Transverse colon (tissue), 4 donors: ENCODE measurements at places on chromosomes 7 and 10.

GRCh38 chr10:71358277-71358676 lies 38.4 kb upstream of the CDH23 start:
- DNase-seq = no peak

- DNase-seq = no peak
These were observed 31.6 kb downstream of the CCDC3 start for GRCh38 chr10:12969951-12970350.

DNA sequence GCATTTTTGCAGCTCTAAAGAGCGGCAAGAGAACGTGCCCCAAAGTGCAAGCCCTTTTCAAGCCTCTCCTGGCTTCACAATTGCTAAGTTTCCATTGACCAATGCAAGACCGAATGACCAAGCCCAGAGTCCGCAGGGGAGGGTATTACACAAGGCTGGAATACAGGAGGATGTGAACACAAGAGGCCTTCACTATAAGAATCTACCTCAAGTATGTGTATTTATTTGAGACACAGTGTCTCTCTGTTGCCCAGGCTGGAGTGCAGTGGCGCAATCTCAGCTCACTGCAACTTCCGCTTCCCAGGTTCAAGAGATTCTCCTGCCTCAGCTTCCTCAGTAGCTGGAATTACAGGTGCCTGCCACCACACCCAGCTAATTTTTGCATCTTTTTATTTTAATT lies 22.2 kb upstream of the TPST1 start:
- DNase-seq = no peak

DNA sequence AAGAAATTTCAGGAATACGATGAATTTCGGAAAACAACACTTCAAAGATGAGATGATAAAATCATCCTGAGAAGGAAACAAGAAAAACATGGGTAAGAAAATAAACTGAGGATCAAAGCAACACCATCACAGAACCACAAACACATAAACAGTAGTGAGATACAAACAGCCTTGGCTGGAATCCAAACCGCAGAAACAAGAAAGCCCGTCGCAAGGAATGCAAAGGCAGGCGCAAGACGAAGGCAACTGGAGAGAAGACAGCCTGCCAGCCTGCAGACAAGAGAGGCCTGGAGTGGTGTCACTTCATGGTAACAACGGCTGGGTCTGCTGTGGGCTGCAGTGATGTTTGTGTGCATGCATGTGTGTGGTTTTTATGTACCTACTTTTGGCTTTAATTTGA lies 61.8 kb upstream of the DRGX start:
- no peak for DNase-seq

- no peak for DNase-seq
These were observed 18.3 kb downstream of the STEAP1B start for GRCh38 chr7:22481726-22482125.

GRCh38 chr7:32501522-32501921 lies 6.2 kb downstream of the AVL9 start:
- DNase-seq = no peak

GRCh38 chr10:87656431-87657072 lies 3.1 kb upstream of the PAPSS2 start:
- DNase-seq = no peak

DNA sequence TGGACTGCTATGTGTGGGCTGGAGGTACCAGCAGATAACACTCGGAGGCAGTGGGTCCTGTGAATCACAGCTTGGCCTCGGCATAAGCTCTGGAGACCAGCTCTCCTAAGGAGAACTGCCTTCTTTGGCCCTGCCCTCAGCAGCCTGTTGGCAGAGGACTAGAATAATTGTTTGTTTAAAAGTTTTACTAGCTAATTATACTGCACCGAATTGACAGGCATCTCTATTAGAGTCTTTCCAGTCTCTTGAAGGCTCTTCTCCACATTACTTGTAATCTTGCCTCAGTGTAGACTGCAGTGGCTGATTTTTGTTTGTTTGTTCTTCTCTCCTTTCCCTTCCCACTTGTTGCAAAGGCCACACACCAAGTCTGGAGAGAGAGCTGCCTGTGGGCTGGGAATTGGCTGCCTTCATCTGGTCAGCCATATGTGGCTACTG lies 183.2 kb downstream of the AUTS2 start:
- no peak for DNase-seq

DNA sequence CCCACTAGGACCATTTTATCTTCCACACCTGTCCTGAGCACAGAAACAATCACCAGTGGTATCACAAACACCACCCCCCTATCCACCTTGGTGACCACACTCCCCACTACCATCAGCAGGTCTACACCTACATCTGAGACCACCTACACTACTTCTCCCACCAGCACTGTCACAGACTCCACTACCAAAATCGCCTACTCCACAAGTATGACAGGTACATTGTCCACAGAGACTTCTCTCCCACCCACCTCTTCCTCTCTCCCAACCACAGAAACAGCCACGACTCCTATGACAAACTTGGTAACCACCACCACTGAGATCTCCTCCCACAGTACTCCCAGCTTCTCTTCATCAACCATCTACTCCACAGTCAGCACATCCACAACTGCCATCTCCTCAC lies 3.3 kb downstream of the MUC3A start:
- DNase-seq = no peak

DNA sequence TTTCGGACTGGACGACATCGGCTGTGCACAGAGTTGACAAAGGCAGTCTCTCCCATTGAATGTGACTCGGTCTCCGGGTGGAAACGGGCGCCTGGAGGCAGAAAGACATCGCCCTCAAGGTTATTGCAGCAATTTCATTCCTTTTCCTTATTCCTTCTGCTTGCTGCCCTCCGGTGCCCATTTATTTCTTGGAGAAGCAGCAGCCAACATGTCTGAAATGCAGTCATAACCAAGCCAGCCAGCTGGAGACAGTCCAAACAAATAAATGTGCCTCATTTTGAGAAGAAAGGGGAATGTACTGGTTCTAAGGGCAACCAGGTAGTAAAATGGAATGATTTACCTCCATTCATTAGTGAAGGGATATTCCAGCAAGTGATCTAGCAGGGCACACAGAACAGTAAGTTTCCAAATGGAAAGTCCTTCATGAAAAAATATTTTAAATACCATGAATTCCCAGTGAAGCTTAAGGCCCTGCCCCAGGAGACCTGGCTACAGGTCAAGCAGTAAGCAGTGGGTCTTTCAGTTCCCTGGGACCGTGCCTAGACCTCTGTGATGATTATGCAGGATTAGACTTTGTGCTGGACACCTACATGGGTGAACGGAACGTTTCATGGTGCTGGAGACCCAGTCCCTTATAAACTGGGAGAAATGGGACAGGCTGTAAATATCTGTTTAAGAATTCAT lies 86.6 kb downstream of the ABLIM1 start:
- peak; percentile 69 for DNase-seq

- no peak for DNase-seq
These were observed 193.1 kb downstream of the WDR37 start for GRCh38 chr10:1249142-1249920.

DNA sequence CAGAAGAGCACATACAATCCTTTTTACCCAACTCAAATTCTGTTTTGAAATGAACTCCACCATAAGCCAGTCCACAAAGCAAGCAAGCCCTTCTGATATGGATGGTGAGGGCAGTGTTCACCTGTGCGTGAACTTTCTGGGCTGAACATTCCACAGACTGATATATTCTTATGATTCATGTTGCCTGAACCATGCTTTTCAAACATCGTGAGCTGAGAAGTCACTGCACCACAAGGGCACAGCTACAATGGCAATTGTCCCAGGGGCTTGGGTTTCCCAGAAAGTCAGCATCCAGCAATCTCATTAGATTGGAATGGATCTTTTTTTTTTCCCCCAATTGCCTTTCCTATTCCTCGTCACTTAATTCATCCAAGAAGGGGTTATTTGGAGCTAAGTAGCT lies 86.9 kb upstream of the ZNF438 start:
- DNase-seq = no peak

- peak; percentile 16 for DNase-seq
These were observed 21.9 kb upstream of the CDCA7L start for GRCh38 chr7:21967598-21968003.

DNA sequence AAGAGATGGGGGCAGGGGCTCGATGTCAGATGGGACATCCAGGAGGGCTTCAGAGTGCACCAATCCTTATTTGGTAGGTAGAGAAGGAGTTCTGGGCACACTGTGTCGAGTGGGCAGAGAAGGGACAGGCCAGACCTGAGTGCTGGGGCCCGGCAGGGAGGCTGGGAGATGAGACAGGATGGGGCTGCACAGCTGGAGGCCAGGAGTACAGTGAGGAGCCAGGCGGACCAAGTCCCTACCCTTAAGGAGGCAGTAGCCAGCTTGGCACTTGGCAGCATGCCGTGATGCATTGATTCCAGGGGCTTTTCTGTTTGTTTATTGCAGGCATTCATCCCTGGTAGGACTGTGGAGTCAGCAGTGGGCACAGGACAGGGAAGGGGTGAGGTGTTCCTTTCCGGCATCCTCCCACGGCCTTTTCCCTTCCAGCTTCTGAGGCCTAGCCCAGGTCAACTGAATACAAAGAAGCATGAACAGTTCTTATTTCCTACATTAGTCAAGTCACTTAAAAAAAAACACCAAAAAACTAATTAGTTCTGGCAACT lies 168.8 kb upstream of the CDCA7L start:
- no peak for DNase-seq

DNA sequence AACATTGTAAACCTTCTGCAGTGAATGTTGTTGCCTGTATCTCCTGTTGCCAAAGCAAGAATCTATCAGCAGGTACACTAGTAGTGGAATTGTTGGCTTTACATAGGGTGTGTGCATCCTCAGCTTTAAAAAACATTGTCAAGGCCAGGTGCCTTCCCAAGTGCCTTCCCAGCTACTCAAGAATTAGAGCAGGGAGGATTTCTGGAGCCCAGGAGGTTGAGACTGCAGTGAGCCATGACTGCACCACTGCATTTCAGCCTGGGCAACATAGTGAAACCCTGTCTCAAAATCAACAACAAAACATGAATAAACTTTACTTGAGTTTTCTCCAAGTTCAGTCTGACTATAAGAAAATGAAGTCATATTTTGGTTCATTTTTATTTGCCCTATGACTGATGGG lies 217.3 kb downstream of the CCSER2 start:
- no peak for DNase-seq

DNA sequence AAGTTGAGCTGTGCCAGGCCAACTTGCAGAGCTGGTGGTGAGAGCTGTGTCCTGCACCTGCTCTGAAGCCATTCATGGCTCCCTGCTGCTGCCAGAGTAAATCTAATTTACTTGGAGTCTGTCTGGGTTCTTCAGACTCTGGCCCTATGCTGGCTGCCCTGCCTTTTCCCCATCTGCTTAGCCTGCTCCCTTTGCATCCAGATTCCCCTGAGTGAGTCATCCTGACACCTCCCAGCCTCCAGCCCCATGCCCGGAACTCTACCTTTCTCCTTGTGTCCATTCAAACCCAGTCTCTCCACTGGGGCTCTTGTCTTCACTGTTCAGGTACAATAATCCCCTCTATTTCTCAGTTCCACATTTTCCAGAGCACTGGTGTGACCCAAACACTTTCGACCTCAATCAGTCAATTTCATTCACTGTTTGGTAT lies 434.4 kb upstream of the ZMIZ1 start:
- no peak for DNase-seq

- DNase-seq = no peak
These were observed 2.9 kb downstream of the ELN start for GRCh38 chr7:74030861-74031260.

GRCh38 chr7:54906963-54907362 lies 111.9 kb upstream of the EGFR start:
- DNase-seq = no peak

DNA sequence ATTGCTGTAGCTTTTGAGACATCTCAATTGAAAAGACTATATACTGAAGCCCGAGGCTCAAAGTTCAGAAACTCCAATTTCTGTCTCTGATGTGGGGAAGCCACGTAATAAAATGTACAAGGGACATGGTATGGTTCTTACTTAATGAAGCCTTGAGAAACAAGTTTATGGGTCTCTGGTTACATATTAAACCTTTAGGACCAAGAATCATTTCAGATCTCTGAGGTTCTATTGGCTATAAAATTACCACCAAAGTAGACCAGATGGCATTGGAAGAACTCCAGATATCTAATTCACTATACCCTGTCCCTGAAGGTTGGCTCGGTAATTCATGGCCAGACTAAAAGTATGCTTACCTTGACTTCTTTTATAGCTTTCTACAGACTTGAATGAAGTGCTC lies 23.7 kb downstream of the STAMBPL1 start:
- DNase-seq = peak; percentile 48

DNA sequence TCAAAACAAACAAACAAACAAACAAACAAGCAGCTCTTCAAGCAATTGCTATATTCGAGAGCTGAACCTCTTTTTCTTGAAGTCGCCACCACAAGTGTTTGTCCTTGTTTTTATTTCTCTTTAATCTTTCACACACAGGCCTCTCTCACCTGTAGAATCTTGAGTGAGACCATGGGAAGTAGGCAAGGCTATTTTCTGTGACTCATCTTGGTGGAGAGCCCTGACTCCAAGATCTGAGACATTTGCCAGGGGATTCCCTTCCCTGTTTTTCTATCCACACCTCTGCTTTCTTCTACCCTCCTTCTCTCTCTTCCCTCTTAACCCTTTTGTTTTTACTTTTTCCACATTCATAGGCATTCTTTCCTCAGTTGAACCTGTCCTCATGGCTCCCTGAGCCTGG lies 8.0 kb upstream of the TAS2R60 start:
- no peak for DNase-seq

DNA sequence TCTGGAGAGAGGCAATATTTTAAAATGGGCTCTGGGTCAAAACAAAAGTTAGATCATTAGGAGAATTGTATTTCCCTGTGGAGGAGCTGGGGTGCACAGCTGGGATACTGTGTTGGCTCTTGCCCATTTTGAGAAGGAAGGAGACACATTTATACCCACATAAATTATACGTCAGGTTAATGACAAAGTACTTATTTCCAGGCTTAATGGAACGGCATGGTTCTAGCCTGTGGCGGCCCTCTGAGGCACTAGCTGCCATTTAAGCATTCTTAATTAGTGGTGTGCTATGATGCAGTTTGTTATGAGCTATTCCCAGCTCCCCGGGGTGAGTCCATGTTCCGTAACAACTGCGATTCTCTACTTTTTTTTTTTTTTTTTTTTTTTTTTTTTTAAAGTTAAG lies 193.5 kb downstream of the SEC23IP start:
- no peak for DNase-seq

DNA sequence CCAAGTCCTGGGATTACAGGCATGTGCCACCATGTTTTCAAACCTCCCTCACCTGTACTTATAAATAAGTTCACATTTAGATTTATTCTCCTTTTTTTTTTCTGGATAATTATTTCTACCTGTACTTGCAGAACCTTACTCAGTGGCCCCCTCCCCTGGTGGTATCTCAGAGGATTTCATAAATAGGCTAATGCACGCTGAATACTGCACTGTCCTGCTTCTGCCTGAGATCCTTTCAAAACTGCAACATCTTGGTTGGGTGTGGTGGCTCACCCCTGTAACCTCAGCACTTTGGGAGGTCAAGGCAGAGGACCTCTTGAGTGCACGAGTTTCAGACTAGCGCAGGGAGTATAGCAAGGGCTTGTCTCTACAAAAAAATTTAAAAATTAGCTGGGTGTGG lies 4.6 kb upstream of the BLVRA start:
- no peak for DNase-seq

- no peak for DNase-seq
These were observed 231.2 kb downstream of the FANK1 start for GRCh38 chr10:126127481-126128029.

GRCh38 chr7:114856625-114857024 lies 65.3 kb upstream of the MDFIC start:
- DNase-seq = no peak
